Left ventricle myocardium superior (tissue), 1 donor: ENCODE measurements at places on chromosomes 16 and 17. TPM values are rescaled to one million over a fixed set of nuclear protein-coding genes. Genes with fewer than 3 reads are reported as not detected.

The KIF18B gene
- total RNA-seq, result 3.2 TPM

The TAC4 gene
- not detected for total RNA-seq

The OTOA gene
- total RNA-seq, result not detected

The ASIC2 gene
- total RNA-seq, result not detected

The SLFN11 gene
- total RNA-seq, result 18.2 TPM

The ABCC1 gene
- total RNA-seq, result 23.2 TPM

The CFAP119 gene
- total RNA-seq, result 1.1 TPM

The SEPTIN12 gene
- not detected for total RNA-seq

The MYH13 gene
- not detected for total RNA-seq

The ZNF276 gene
- total RNA-seq, result 12.2 TPM

The ZNF778 gene
- 8.1 TPM for total RNA-seq

- DNase-seq, result no peak
Measured at GRCh38 chr16:84678541-84678940, 21.3 kb upstream of the USP10 start.

GRCh38 chr17:64608571-64608981, 53.5 kb downstream of the SMURF2 start:
- no peak for DNase-seq

- no peak for DNase-seq
Measured at GRCh38 chr17:63533433-63534077, 10.4 kb downstream of the KCNH6 start.

- no peak for DNase-seq
Measured at GRCh38 chr17:39970157-39970692, 7.4 kb downstream of the GSDMA start.

- DNase-seq, result no peak
Measured at GRCh38 chr16:23709536-23709935, 3.5 kb downstream of the ERN2 start.

- no peak for DNase-seq
Measured at GRCh38 chr16:78681743-78682142, 582.3 kb downstream of the WWOX start.

GRCh38 chr17:81039854-81040758, 5.2 kb downstream of the BAIAP2 start:
- no peak for DNase-seq

DNA sequence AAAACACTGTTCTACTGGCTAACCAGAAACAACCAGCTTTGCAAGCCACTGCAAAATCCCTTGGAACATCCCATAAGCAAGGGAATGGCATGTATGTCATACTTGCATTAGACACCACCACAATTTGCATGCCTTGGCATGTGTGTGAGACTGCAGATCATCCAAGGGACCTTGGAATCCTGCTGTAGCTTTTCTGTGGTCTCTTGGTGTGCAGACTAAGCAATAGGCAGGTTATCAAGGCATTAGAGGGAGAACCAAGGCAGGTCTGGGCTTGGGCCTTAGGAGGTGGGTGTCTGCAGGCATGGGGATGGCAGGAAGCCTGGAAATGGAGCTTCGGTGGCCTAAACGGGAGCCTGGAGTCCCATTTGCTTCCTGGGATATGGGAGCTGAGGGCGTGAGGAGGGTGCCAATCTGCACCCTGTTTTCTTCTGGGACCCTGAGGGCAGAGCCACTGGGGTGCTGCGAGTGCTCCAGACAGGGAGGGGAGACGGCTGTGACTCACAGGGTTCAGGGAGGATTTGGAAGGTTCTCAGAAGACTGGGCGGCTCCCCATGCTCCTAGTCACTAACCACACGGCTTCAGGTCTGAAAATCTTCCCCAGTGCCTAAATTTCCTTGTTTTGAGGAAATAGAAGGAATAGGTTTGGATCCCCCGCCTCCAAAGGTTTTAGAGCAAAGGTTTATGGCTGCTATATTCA, 36.6 kb downstream of the FAM20A start:
- DNase-seq, result no peak

DNA sequence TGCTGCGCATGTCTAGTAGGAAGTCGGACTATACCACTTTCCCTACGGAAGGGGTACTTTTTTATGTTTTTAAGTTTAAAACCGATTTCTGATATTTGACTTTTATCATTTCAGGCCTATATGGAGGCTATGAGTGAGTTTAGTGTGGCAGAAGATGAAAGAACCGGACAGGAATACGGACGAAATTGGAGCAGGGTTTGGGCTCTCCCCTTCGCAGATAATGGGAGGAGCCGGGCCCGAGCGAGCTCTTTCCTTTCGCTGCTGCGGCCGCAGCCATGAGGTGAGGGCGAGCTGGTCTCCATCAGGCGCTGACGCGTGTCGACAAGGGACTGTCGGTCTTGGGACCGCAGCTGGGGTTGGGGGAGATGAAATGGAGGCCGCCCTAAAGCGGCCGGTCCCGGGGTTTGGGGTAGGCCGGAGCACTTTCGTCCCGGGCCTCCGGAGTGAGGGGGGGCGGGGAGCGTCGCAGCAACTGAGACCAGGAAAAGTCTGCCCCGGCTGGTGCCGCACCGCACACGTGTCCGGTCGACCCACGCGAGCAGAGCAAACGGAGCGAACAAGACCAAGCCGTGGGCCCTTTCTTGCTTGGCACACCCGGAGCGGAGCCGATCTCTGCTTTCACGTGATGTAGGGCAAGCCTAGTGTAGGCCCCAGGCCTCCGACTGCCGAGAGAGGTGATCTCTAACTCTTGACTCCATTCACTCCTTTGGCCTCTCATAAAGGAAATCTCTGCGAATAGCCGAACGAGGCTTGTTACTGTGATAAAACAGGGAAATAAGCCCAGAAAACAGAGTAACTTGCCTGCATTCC, at the start of gene RPL19:
RPL19 (plus strand) TSS at position 214 of the 810 bp plus-strand sequence; CDS start at position 276, 62 bp downstream.
- peak; percentile 86 for DNase-seq

DNA sequence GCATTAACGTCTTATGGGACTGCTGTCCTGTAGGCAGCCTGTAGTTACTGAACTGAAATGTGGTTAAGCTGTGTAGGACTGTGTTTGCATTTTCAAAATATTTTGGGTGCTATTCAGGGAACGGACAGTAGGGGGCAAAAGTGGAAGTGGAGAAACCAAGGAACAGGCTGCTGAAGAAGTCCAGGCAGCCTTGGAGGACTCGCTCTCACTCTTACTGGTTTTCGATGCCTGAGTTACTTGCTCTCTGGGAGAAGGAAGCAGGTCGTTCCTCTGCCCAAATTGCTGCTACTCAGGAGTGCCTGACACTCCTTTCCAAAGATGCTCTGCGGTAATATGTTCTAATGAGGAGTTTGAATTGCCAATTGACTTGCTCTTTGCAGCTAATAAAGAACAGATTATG, 64.5 kb upstream of the RBFOX1 start:
- DNase-seq, result no peak

- DNase-seq, result no peak
Measured at GRCh38 chr17:55420067-55420775, 1.4 kb downstream of the MMD start.

- DNase-seq, result peak; percentile 80
Measured at GRCh38 chr16:22300427-22301071, 3.3 kb downstream of the POLR3E start.
